ENCODE measurements at places on chromosomes 1 and 21.

- DNase-seq = no peak
- no peak overlapping the region for H3K4me3 ChIP-seq
- no peaks in the 10 kb centered on the region for H3K36me3 ChIP-seq
- peaks cover 3% of the 10 kb centered on the region for H3K27me3 ChIP-seq
Observed at GRCh38 chr1:34796990-34797389, 4.2 kb downstream of the GJA4 start.

GRCh38 chr1:183281039-183281438, 95.0 kb downstream of the LAMC2 start:
- no peak overlapping the region for H3K27ac ChIP-seq
- peak; percentile 2 for DNase-seq
- H3K36me3 ChIP-seq = no peaks in the 10 kb centered on the region
- H3K27me3 ChIP-seq = no peaks in the 10 kb centered on the region
- H3K4me3 ChIP-seq = no peak overlapping the region

- no peak for DNase-seq
- H3K36me3 ChIP-seq = no peaks in the 10 kb centered on the region
- H3K27ac ChIP-seq = no peak overlapping the region
- no peak overlapping the region for H3K4me3 ChIP-seq
- peaks cover 17% of the 10 kb centered on the region for H3K4me1 ChIP-seq
Observed at GRCh38 chr1:2452201-2452931, 23.7 kb upstream of the PLCH2 start.

DNA sequence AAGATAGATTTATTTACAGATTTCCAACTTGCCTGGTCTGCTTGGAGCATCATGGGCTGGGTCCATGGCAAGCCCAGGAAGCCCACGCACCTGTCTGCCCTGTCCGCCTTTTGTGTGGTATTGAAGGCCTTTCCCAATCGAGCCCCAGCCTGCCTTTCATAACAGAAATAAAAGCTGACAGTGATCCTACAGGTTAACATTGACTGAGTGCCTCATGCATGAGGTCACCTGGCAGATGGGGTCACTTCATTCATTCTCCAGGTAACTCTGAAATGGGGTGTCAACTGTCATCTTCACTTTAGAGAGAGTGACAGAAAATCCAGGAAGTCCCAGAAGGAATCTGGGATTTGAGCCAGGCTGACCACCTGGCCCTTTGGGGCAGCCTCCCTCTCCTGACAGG, 36.3 kb upstream of the CASZ1 start:
- H3K27ac ChIP-seq = no peak overlapping the region
- DNase-seq = no peak
- H3K36me3 ChIP-seq = no peaks in the 10 kb centered on the region
- no peaks in the 10 kb centered on the region for H3K27me3 ChIP-seq

DNA sequence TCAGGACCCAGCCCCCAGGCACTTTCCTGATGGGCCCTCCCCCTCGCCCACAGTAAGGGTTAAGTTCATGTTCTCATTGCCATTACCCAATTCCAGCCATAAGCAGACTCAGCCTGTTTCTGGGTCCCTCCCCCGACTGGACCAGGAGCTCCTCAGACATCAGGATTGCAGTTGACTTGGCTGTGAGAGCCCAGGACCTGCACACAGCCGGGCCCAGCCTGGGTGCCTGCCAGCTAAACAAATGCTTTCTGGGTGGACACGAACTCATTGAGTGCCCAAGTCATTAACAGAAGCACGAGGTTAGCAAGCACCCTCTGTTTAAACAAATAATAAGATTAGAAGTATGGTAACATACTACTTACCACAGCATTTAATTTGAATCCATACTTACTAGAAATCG, 147.9 kb upstream of the POU3F1 start:
- no peak for DNase-seq
- H3K27me3 ChIP-seq = peaks cover 19% of the 10 kb centered on the region
- H3K4me1 ChIP-seq = no peaks in the 10 kb centered on the region
- H3K36me3 ChIP-seq = no peaks in the 10 kb centered on the region
- H3K27ac ChIP-seq = no peak overlapping the region

DNA sequence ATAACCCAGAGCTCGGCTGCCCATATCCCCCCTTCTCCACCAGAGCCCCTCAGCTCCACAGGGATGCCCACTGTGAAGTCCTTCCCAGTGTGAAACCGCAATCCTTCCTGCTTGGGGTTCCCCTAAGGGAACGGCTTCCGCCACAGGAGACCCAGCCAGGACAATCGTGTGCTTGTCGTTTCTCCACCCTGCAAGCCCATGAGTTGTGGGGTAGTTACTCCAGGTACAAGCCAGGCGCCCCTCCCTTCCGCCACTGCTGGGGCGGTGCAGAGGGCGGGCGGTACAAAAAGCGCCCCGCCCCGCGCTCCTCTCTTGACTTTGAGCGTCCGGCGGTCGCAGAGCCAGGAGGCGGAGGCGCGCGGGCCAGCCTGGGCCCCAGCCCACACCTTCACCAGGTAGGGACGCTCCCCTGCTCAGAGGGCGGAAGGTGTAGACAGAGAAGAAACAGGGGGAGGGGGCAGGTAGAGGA, at the start of gene TINAGL1:
Gene TINAGL1 (plus strand): TSS at position 315 of the 469 bp plus-strand sequence. CDS start 634 bp downstream, outside the sequence.
- peak within 1 kb of the TSS; percentile 92 for H3K27ac ChIP-seq
- peak within 1 kb of the TSS; percentile 73 for H3K4me3 ChIP-seq
- H3K27me3 ChIP-seq = no peaks in the 10 kb centered on the region

DNA sequence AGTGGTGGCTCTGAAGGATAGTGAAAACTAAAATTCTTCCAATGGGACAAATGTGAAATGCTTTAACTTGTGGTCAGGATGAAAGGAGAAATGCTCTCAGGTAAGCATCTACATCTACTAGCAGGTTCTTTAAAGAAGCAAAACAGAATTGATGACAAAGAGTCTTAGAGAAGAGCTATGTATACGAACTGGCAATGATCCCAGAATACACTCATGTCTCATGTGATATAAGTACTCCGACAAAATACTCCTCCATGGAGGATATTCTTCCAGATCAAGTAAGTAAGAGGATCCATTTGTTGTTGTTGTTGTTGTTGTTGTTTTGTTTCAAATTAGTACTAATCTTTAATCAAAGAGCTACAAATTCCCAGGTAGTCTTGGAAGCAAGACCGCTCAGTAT, 174.0 kb upstream of the ATP1B1 start:
- no peak overlapping the region for H3K27ac ChIP-seq
- no peaks in the 10 kb centered on the region for H3K27me3 ChIP-seq
- H3K4me1 ChIP-seq = no peaks in the 10 kb centered on the region
- no peaks in the 10 kb centered on the region for H3K36me3 ChIP-seq
- no peak overlapping the region for H3K4me3 ChIP-seq

DNA sequence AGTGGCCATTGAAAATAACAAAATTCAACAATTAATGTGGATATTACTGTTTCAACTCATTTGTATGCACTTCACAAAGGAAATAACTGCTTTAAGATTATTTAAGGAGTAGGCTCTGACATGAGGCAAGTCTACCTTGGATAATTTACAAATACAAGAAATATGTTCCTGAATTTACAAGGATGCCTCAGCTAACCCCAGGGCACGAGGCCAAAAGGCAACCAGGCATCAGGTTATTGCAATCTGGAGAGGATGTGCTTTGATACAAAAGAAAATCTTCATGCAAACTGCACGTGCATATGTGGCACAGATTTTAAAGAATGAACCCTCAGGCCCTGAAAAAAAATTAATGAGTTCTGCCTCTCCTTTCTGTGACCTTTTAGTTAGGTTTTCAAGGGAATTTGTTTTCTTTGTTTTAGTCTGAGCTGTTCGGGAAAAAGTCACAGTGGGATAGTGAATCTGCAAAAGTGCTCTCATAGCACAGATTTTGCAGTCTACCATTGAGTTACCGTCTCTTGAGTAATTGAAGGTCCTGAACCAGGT, 1304.2 kb upstream of the ADGRL4 start:
- H3K27ac ChIP-seq = no peak overlapping the region
- H3K4me3 ChIP-seq = no peak overlapping the region
- no peaks in the 10 kb centered on the region for H3K27me3 ChIP-seq
- H3K36me3 ChIP-seq = no peaks in the 10 kb centered on the region
- no peak for DNase-seq
- H3K4me1 ChIP-seq = no peaks in the 10 kb centered on the region

GRCh38 chr1:10250663-10251062, 40.3 kb downstream of the KIF1B start:
- peaks cover 28% of the 10 kb centered on the region for H3K4me1 ChIP-seq
- H3K27ac ChIP-seq = no peak overlapping the region
- H3K36me3 ChIP-seq = no peaks in the 10 kb centered on the region

- no peak overlapping the region for H3K27ac ChIP-seq
- no peak overlapping the region for H3K4me3 ChIP-seq
- H3K27me3 ChIP-seq = peaks cover 20% of the 10 kb centered on the region
- H3K4me1 ChIP-seq = no peaks in the 10 kb centered on the region
Observed at GRCh38 chr1:108057541-108057940, 92.6 kb upstream of the VAV3 start.

- no peaks in the 10 kb centered on the region for H3K36me3 ChIP-seq
- no peak overlapping the region for H3K27ac ChIP-seq
- H3K27me3 ChIP-seq = no peaks in the 10 kb centered on the region
- no peak for DNase-seq
Observed at GRCh38 chr1:86788300-86789206, 84.2 kb downstream of the SH3GLB1 start.

DNA sequence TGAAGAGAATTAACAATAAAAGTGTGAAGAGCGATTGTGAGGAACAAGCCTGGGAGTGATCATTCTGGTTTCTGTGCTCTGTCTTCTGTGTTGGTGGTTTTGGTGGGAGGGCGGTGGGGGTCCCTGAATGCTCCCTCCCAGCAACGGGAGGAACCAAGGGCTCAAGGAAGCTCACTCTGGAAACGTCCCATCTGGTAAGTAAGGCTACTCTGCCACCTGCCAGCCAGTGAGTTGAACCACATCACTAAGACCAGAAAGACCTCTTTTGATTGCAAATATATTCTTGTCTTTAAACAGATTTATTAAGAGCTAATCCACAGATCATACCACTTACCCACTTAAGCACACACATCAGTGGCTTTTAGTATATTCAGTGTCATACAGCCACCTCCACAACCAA, 125.0 kb downstream of the PRDM2 start:
- no peaks in the 10 kb centered on the region for H3K36me3 ChIP-seq
- H3K27ac ChIP-seq = no peak overlapping the region
- H3K4me1 ChIP-seq = peaks cover 5% of the 10 kb centered on the region
- no peak for DNase-seq

GRCh38 chr1:27530192-27530591, 40.2 kb upstream of the WASF2 start:
- no peak overlapping the region for H3K4me3 ChIP-seq
- peaks cover 37% of the 10 kb centered on the region for H3K4me1 ChIP-seq
- peaks cover under 1% of the 10 kb centered on the region for H3K36me3 ChIP-seq
- H3K27me3 ChIP-seq = no peaks in the 10 kb centered on the region

DNA sequence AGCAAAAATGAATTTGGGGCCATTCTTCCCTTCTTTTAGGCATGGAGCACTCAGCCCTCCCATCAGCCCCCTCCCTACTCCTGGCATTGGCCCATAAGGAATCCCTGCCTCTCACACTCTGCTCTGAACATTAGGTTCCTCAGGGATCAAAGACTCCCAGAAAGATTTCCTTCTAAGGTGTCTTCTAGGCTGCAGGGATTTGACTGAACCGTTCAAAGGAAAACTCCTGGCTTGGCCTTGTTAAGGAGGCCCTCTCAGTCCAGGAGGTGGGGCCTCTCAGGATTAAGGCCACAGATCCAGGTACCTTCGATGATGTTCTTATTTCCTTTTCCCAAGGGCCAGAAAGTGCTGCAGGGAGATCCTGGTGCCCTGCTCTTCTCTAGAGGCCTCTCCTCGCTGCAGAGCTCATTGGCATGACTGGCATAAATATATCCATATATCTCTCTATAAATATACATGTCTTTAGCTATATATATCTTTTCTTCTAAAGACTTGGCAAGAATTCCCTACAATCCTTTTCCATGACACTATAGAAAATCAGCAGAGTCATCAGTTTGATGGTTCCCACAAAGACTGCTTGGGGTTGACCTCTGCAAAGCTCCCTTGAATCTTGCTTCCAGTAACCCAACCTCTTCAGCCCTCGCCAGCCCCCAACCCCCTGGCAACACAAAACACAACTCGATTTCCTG, 59.1 kb downstream of the PLXNA2 start:
- H3K4me3 ChIP-seq = no peak overlapping the region
- no peak overlapping the region for H3K27ac ChIP-seq
- no peaks in the 10 kb centered on the region for H3K36me3 ChIP-seq
- H3K27me3 ChIP-seq = 0 out of 2 replicates have a peak, but pooled peaks cover 6% of the 10 kb centered on the region

- H3K4me1 ChIP-seq = peaks cover 11% of the 10 kb centered on the region
- H3K27ac ChIP-seq = no peak overlapping the region
- DNase-seq = no peak
- no peaks in the 10 kb centered on the region for H3K27me3 ChIP-seq
- H3K36me3 ChIP-seq = peaks cover 56% of the 10 kb centered on the region
Observed at GRCh38 chr1:53962395-53962794, 16.2 kb downstream of the LRRC42 start.

- peak; percentile 66 for DNase-seq
- H3K36me3 ChIP-seq = no peaks in the 10 kb centered on the region
- H3K4me1 ChIP-seq = peaks cover 27% of the 10 kb centered on the region
- H3K4me3 ChIP-seq = peak overlapping the region; percentile 91
- H3K27ac ChIP-seq = peak overlapping the region; percentile 91
Observed at GRCh38 chr1:225428068-225428880, 436 bp upstream of the LBR start.

GRCh38 chr1:61561666-61562065, 163.3 kb downstream of the TM2D1 start:
- H3K4me1 ChIP-seq = no peaks in the 10 kb centered on the region
- H3K27me3 ChIP-seq = no peaks in the 10 kb centered on the region
- no peaks in the 10 kb centered on the region for H3K36me3 ChIP-seq

DNA sequence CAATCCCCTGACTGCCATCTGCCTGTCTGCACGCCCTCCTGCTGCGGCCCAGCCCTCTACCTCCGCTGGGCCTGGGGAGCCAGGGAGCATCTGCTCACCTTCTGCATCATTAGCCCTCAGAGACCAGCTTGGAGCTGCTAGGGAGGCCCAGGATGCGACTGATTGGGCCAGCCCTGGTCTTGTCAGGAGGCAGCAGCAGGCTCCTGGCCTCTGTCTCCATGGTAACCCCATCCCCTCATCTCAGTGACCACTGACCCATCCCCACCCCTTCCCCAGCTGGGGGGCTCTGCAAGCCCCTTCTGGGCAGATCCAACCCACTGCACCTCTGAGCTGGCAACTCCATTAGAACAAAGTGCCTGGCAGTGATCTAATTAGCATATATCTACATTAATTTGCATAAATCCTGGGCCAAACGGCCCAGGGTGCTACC, 37.7 kb downstream of the NKAIN1 start:
- H3K27me3 ChIP-seq = no peaks in the 10 kb centered on the region
- H3K4me3 ChIP-seq = no peak overlapping the region
- H3K4me1 ChIP-seq = no peaks in the 10 kb centered on the region
- H3K27ac ChIP-seq = no peak overlapping the region
- H3K36me3 ChIP-seq = no peaks in the 10 kb centered on the region

GRCh38 chr1:232634096-232634495, 4.2 kb upstream of the SIPA1L2 start:
- DNase-seq = no peak
- no peaks in the 10 kb centered on the region for H3K27me3 ChIP-seq
- no peak overlapping the region for H3K4me3 ChIP-seq
- no peak overlapping the region for H3K27ac ChIP-seq

GRCh38 chr1:119797606-119798005, 13.7 kb downstream of the REG4 start:
- no peak overlapping the region for H3K4me3 ChIP-seq
- no peaks in the 10 kb centered on the region for H3K27me3 ChIP-seq
- no peak for DNase-seq
- no peak overlapping the region for H3K27ac ChIP-seq
- no peaks in the 10 kb centered on the region for H3K4me1 ChIP-seq

Measured in HCT116 (cell line).